A172 (cell line): ENCODE measurements at places on chromosomes 2 and 18. TPM values are rescaled to one million over a fixed set of nuclear protein-coding genes. Genes with fewer than 3 reads are reported as not detected.

DNA sequence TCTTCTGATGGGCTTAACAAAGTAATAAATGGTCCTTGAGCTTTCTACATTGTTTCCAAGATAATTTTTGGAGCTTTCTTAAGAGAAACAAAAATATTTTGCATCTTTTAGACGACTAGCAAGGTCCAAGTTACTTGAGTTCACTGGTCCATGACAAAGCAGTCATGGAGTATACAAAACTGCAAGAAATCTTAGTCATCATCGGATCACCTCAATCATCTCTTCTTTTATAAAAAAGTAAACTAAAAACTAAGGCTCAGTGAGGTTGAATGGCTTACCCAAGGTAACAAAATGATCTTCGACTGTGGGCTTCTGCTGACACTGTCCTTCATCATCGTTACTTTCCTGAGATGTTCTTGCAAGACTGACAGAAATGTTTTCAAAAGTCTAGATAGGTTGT lies 11.9 kb downstream of the FIGN start:
- DNase-seq = no peak

DNA sequence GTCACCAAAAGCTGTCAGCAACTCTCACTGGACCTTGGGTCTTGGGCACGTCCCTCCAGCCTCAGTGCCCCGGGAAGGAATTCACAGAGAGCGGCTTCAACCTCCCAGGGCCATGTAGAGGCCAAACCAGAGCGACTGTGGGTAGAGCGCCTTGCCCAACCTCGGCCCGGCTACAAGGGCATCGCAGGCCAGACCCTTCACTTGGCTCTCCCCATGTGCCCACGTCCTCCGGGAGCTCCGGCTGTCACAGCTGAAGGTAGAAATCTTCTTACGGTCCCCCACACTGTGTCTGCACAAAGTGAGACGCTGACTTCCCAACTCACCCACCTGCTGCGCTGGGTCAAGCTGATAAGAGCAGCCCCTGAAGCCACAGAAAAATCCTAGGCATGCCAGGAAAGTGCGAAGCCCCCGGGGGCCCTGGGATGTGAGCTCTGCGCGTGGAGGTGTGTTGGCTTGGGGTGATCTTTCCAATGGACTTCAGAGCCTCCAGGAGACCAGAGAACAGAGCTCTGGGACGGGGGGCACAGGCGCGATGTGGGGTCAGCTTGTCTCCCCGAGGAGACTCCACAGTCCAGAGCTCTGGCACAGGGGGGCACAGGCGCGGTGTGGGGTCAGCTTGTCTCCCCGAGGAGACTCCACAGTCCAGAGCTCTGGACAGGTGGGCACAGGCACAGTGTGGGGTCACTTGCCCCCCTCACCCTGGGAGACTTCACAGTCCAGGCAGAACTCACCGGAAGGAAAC lies 105.5 kb downstream of the RTP5 start:
- DNase-seq = no peak

DNA sequence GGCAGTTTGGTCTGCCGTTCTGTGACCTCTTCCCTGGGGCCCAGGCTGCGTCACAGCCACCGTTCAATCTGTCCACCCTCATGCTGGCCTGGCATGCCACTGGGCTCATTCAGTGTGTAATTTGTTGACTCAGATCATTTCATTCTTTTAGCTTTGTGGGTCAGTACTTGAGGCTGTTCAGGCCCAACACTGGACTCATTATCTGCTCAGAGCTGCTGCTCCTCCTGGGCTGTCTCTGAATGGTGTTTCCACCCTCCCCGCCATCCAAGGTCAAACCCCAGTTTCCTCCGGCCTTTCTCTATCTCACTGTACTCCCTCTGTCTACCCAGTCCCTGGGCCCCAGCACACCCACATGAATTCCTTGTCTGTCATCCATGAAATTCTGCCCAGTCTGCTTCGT lies 152.4 kb upstream of the NCK2 start:
- DNase-seq = no peak

Gene TMEM163
- total RNA-seq = 0.43 and 0.91 TPM in 2 replicates

GRCh38 chr2:198343471-198343870 lies 539.1 kb downstream of the PLCL1 start:
- DNase-seq = no peak

DNA sequence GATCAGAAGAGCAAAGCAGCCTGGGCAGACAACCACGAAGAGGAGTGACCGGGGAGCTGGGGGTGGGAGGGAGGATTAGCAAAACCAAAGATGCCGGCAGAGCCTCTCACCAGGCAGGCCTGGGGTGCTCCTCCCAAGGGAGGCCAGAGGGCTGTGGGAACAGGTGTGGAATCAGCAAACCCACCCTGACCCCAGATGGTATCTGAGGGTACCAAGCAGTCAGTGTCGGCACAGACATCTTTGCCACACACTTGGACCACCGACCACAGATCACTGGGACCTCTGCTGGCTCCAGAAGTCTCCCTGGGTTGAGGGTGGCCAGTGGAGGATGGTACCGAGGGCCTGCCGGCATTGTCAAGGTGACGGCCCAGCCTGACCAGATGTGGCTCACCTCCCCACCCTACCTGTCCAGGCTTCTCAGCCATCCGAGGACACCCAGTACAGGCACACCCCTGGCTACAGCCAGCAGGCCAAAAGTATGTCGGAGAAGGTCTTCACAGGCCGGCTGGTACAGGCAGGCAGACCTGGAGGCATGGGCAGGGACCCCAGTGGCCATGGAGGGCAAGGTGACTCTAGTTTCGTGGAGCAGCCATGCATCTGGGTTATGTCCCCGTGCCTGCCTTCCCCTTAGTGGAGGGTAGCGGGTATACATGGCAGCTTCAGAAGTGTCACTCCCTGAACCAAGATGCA lies 82.1 kb downstream of the UXS1 start:
- DNase-seq = no peak

- DNase-seq = no peak
Observed at GRCh38 chr18:79680100-79680879, 687 bp downstream of the CTDP1 start.

- DNase-seq = no peak
Observed at GRCh38 chr2:171482308-171482707, 40.0 kb upstream of the CYBRD1 start.

Gene ATRAID
- 191 and 231 TPM in 2 replicates for total RNA-seq

GRCh38 chr2:20351555-20352229 lies 1.0 kb upstream of the PUM2 start:
- DNase-seq = no peak

- DNase-seq = no peak
Observed at GRCh38 chr2:167980439-167980838, 267.0 kb downstream of the STK39 start.

- DNase-seq = peak; percentile 80
Observed at GRCh38 chr18:51211552-51211951, 14.1 kb upstream of the MEX3C start.

DNA sequence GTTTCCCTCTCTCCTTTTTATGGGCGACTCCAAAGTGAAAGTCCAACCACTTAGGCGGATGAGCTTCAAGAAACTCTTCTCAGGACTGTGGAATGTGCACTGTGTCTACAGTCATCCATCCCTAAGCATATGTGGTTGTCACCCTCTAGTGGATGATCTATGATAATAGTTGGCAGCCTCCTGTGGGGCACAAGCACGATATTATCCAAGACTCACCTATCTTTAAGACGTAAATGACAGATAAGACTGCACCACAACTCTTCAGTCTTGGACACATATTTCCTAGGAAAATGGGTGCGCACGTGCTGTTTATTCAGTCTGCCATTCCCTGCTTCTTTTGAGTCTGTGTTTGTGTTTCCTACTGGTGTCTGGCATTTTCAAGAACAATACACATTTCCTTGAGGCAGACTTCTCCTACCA lies 145.5 kb upstream of the CTAGE1 start:
- peak; percentile 90 for DNase-seq

- DNase-seq = no peak
Observed at GRCh38 chr2:37306024-37306423, 18.6 kb downstream of the PRKD3 start.

Gene SH2D6
- 0.22 and 1.0 TPM in 2 replicates for total RNA-seq

GRCh38 chr2:31694444-31694843 lies 113.7 kb upstream of the SRD5A2 start:
- peak; percentile 29 for DNase-seq

DNA sequence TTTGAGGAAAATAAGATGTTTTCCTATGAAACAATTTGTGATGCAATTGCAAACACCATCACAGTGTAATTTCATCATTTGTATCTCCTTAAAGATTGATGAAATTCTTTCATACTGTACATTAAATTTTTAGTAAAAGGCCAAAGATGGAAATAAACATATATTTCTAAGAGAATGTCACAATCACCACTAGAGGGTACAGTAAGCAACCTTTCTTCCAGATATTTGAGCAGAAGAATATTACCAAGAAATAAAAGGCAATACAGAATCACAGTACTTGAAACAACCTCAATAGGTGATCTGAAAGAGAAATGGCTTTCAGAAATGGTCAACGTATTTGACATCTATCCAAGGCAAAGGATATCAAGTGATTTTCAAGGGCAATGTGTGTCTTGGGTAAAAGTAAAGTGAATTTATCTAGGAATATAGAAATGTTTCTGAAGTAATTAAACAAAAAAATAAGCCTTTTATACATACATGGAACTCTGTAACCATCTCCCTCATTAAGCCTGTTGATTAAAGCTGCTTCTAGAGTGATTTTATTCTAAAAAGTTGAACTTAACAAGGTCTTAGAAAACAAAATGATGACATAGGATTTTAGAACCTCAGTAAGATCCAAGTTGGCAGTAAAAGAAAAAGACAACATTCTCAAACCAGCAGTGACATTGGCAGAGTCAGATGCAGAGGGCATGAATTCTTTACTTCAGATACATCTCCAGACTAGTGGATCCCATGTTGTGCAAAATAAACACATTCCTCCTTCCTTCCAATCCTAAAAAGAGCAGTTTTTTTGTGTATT lies 90.3 kb upstream of the SESTD1 start:
- peak; percentile 5 for DNase-seq

- no peak for DNase-seq
Observed at GRCh38 chr18:71221405-71221804, 932.6 kb downstream of the SOCS6 start.

Gene DARS1
- total RNA-seq = 116 and 134 TPM in 2 replicates

DNA sequence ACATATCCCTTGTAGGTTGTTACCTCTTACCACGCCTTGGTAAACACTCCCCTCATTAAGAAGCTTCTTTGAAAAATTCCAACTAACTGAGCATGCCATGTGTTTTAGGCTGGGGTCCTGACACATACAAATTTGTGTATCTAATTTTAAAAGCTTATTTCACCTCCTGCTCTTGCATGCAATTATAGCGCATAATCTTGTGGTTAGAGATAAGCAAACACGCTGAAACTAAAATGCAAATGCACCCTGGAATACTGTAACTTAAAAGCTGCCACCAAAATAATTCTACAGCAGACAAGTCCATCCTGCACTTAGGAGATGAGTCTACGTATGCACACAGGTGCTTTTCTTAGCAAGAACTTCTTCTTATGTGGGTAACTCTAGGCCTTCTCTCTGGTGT lies 990.2 kb downstream of the TSN start:
- DNase-seq = no peak

Gene ADNP2
- total RNA-seq = 17.9 and 18.6 TPM in 2 replicates

Gene SPP2
- not detected in 2 replicates for total RNA-seq

- no peak for DNase-seq
Observed at GRCh38 chr2:58866040-58866439, 624.9 kb upstream of the FANCL start.

Gene INHBB
- total RNA-seq = 0.16 and 0.17 TPM in 2 replicates

Gene GNAL
- total RNA-seq = 1.6 and 3.5 TPM in 2 replicates

DNA sequence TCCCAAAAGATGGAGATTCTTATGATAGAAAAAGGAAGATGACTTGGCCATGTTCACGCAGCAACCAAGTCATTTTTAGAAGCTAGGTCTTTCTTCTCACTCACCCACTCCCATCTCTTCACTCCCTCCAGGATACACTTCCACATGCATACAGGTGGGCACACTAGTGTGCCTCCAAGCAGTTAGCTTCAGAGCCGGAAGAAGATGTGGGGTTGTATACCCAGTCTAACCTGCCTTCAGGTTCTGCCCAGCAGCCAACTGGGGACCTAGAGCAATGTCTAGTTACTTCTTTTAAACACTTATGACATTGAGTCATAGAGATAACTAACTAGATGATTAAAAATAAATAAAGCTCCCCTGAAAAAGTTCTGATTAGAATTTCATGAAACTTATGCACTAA lies 21.8 kb upstream of the TANK start:
- DNase-seq = no peak

DNA sequence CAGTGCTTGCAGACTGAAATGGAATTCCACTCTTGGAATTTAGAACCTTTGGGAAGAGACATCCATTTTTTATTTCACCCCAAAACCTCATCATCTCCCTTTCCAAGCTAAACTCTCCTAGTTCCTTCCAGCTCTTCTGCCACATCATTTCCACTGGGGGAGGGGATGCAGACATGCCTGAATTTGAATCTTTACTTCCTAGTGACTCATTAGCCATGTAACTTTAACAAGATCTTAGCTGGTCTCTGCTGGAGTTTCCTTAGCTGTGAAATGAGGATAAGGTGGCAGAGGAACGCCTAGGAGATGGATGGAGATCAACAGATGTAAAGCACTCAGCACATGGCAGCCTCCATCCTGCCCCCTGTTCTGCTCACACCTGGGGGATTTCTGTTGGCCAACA lies 266.8 kb downstream of the EN1 start:
- DNase-seq = peak; percentile 16

Gene SRD5A2
- not detected in 2 replicates for total RNA-seq

- DNase-seq = no peak
Observed at GRCh38 chr2:7972670-7973069, 709.2 kb upstream of the ID2 start.

DNA sequence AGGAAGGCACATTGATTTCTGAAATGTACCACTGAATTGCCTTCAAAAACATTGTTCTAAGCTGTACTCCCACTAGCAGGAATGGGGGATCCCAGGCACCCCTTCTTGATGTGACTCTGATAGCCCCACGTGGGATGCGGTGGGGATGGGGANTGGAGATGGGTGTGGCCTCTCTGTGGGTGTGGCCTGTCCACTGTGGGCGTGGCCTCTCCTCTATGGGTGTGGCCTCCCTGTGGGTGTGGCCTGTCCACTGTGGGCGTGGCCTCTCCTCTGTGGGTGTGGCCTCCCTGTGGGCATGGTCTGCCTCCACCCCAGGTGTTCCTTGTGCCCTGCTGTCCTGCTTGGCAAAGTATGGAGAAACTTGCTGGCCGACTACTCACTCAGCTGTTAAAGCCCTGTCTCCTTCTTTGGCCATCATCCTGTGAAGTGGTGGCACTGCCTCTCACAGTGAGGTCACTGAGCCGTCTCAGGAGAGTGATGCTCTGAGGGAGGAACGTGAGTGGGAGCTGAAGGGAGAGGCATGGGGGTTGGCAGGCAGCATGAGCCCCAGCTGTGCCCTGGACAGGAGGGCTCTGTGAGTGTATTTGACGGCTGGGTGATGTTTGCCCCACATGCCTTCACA lies 6.7 kb upstream of the PARD6G start:
- DNase-seq = no peak

Gene CRACDL
- total RNA-seq = 0.79 and 3.1 TPM in 2 replicates

DNA sequence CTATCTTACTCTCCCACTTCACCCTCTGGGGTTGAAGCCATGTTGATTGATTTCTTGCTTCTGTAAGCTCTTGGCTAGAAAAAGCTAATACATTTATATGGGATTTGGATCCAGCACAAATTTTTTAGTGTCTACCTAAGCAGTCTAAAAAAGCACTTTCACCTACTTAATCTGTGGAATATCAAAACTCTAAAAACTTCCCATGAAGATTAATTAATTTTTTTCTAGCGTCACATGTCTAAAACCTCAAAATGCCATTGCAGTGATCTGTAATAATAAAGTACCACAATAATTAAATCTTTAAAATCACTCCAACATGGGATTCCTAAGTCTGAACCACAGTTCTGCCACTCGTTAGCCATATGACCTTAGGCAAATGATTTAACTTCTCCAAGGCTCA lies 180.1 kb downstream of the EN1 start:
- peak; percentile 32 for DNase-seq

Gene C2orf81
- 2.3 and 3.5 TPM in 2 replicates for total RNA-seq

Gene YPEL5
- total RNA-seq = 91.4 and 112 TPM in 2 replicates
